ENCODE measurements at places on chromosomes 7 and 10.
A peak's percentile ranks its signal among the peaks of the same experiment; 100 is the strongest.

DNA sequence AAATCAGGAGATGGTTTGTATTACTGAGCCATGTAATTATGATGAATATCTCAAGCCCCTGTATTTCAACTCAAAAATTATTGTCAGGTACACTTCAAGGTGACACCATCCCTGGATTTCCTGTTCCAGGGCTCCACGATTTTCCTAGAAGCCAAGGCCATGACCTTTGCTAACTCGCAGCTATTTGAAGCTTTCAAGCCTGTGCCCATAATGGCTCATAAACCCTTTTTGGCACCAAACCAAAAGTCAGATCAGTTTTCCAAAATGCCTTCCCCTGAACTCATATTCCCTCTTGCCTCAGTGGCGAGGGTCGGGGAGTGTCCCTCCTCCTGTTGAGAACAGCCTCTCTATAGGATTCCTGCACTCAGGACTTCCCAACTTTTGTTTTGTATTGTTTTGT is 70.8 kb downstream of the HIP1 start:
- DNase-seq: no peak

GRCh38 chr7:155261031-155261985 is 36.4 kb upstream of the INSIG1 start:
- DNase-seq: no peak

DNA sequence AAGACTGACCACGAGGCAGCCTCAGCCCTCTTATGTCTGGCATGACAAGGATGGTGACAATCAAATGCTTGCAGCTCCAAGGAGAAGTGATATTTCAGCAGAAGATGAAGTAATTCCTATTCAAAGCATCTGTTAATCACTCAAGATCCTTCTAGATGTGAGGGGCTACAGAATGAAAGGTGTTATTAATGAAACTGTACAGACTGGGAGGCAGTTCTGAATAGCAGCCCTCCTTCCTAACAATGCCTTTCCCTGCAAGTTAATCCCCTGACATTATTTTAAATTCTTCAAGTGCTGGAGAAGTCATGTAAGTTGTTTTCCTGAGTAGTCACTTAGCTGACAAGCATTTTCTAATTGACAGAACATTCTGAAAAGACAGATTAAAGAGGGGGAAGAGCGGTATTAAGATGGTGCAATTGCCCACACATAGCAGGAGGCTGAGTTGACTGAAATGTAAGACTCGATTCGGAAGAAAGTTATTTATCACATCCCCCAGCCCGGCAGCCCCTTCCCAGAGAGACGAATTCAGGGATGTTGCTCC is 300.8 kb downstream of the GRID1 start:
- no peak for DNase-seq

DNA sequence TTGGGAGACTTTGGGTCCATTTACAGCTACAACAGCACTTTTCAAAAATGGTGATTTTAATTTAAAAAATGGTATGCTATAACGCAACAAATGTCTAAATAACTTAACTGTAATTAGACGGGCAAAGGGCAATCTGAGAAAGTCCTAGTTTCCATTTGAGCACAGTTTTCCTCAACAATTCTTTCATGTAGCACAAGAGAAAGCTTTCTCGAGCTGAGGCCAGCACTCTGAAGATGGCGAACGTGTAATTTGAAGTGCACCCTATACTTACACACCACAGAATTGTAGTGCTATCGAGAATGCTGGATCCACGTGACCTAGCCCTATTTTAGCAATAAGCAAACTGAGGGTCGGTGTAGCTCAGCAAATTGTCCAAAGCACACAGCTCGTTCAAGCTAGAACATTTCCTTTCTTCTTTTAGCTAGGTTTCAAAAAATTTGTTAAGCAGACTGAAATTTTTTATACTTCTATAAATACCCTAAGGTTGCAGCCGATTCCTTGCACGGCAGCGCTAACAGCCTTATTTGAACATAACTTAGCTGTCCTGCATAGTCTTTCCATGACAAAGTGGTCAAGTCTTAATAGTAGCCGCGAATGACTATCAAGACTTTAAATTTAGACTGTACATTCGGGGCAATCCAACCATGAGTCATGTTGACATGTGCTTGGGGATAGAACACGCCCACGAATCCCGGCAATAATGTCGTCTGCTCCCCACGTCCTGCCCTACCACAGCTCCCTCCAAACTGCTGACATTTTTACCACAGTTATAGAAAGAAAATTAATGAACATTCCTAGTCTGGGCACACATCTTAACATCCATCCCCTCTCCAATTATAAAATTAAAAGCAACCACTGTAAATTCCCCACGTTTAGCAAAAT is 10.0 kb downstream of the KLF6 start:
- DNase-seq: no peak

GRCh38 chr10:47261121-47261520 is 38.9 kb upstream of the GDF10 start:
- no peak for DNase-seq

DNA sequence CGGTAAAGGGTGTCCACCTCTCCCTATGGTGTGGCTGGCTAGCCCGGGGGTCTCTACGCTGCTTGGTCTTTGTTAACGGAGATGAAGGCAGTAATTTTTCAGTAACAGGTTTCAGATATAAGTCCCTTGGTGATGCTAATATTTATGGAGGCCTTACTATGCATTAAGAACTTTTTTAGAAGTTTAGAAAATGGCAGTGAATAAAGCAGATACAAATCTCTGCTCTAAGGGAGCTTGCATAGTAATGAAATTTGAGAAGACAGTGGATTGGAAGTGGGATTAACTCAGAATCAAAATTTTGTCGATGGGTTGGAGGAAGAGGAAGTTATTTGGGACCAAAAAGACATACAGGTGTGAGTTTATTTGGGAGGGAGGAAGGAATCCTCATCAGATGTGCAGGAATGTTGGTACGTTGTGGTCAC is 445 bp downstream of the SSBP1 start:
- DNase-seq: peak; percentile 2

DNA sequence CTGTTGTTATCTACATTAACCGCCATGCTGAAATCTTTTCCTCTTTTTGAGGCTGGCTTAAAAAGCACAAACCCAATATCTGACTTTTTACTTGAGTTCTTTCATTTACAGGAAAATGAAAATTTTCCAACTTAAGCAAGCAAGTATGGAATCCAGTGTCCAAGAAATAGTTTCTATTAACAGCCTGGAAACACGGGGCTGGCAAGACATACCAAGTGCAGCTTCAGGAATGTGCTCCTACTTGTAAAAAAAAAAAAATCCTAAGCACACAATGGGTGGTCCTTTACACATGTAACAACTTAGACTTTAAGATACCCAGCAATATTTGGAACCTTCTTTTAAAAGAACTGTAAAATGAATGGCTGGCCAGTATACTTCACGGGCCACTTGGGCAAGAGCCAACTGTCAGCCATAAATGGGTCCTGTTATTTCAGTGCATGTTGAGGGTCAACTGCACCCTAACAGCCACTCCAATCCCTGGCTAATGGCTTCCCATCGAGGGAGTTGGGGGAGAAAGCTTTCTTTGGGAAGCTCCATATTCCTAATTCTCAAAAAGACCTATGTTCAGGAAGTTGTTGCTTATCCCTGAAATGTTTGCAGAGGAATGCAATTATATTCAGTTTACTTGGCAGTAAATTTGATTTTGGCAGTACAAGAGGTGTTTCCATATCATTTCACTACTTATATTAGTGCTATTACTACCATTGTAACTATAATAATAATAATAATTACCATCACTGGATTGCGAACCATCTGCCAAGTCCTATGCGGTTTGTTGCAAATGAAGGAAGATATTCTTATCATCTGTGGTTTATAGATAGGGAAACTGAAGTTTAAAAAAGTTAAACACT is 236.4 kb upstream of the TMEM72 start:
- DNase-seq: no peak

GRCh38 chr7:33201821-33202220 is 72.5 kb downstream of the BBS9 start:
- DNase-seq: no peak

GRCh38 chr7:88635149-88635548 is 124.4 kb upstream of the ZNF804B start:
- DNase-seq: no peak

- DNase-seq: no peak
Measured at GRCh38 chr10:30537586-30537985, 92.0 kb downstream of the LYZL2 start.

DNA sequence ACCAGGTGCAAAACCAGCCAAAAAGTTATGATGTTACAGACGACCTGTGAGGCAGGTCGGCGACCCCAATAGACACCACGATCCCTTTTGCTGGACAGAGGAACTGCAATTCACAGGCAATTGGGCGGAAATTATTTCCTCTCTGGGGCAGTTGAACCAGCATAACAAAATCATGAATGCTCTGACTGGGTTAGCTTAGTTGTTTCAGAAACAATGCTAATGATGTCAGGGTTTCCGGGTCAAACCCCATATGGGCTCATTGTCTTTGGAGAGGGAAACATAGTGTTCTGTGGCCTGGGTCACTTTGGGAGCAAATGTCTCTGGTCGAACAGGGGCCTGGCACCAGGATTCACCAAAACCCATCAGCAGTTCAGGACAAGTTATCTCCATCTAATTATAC is 669.1 kb upstream of the NRP1 start:
- DNase-seq: no peak

- no peak for DNase-seq
Measured at GRCh38 chr10:110134917-110135316, 72.5 kb upstream of the MXI1 start.

DNA sequence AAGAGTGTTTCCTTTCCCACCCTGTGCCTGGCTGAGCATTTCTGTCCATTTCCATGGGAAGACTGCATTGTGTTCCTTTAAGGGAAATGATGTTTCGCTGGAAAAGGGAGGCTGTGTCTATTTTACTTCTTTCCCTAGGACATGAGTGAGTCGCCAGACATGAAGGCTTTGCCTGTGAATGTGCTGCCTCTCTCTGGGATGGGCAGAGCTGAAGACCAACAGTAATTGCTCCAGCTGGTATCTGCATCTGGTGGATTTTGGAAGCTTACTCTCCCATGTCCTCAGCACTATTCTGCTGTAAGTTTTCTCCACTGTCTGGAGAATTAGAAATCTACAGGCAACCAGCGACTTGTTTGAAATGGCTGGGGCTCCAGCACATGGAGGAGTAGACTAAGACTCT is 264.6 kb upstream of the BMPER start:
- DNase-seq: no peak

DNA sequence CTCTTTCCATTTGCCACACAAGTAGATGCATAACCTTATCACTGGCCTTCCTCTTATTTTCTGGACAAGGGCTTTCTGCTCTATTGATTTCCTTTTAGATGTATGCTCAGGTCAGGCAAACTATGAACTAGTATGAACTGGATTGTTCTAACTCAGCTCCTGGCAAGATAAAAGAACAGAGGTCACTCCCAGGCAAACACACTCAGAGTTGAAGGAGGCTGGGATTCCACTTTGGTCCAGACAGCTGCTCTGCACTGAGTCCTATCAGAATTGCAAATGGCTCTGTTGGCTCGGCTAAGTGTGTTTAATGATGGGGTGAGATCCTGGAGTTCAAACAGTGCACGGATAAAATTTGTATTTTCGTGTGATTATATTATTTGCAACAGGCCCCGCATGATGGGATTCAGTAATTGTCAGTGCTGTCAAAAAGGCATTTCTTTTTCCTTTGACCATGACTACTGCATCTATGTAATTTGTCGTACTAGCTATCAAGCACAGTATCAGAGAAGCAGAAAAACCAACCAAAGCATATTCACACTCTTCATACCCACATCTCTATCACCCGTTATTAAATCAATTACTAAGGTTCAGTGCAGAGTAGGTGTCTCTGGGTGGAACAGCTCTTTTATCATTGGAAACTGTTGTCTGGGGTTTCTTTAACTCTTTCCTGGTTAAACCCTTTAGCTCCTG is 288.1 kb upstream of the PRKCQ start:
- DNase-seq: no peak

- DNase-seq: no peak
Measured at GRCh38 chr10:131775833-131776232, 125.0 kb upstream of the PPP2R2D start.

GRCh38 chr10:131975796-131976195 is 5.9 kb downstream of the BNIP3 start:
- DNase-seq: no peak

DNA sequence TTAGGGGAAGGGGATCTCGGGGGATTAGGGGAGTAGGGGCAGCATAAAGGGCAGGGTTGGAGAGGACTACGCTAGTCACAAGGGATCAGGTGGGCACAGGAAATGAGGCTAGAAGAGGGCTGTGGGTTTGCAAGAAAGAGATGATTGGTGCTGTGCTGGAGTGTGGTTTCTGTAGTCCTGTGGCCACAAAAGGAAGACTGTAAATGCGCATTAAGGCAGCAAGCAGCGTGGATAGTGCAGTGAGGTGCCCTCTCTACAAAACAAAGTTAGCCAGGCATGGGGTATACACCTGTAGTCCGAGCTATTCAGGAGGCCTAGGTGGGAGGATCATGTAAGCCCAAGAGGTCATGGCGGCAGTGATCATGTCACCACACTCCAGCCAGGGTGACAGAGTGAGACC is 212.1 kb downstream of the MLLT10 start:
- no peak for DNase-seq

- DNase-seq: no peak
Measured at GRCh38 chr10:65313406-65313805, 1612.4 kb upstream of the LRRTM3 start.

DNA sequence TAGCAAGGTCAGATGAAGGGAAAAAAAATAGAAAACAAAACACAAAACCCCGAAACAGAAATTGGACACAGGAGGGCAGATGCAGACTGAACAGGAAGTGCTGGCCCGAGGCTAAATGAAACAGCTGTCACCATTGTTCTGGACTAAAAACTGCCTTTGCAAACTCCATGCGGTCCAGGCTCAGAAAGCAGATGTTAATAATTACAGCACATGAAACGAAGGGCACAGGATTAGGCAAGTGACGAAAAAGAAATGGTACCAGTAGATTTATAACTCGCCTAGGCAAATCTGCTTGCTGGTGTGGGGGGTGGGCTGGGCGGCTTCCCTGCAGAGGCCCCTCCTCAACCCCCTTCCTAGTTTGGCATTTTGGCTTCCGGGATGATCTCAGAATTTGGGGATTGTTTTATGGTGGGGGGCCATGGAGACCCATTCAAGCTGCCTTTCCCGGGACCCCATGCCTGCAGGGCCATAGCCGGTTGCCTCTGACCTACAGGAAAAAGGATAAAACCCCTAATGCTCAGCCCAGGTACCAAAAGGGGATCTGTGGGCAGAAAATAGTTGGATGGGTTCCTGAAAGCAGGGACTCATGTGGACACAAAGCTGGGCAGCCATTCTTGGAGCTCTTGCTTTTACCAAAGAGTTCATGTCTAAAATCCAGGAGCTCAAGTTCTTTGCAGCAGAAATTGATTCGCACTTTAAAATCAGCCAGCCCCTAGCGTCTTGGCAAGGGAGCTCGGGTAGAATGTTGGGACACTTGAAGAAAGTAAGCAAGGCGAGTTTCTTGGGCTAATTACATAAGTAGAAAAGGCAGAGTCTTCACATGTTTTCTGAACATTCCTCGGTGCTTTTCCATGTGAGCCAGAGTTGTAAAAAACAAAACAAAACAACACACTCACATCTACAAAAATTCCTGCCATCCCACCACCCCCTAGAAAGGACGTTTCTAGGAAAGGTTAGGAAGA is 39.0 kb upstream of the EMX2 start:
- peak; percentile 25 for DNase-seq

GRCh38 chr7:114799628-114800028 is 122.3 kb upstream of the MDFIC start:
- DNase-seq: no peak

- no peak for DNase-seq
Measured at GRCh38 chr10:28095791-28096378, 97.0 kb upstream of the ODAD2 start.

GRCh38 chr10:75288140-75288711 is 52.5 kb upstream of the COMTD1 start:
- DNase-seq: no peak
